ENCODE measurements at places on chromosomes 16 and 17.

GRCh38 chr16:80390871-80391489, 149.8 kb upstream of the DYNLRB2 start:
- no peak for DNase-seq

- no peak for DNase-seq
Observed at GRCh38 chr17:2400474-2400866, 390 bp downstream of the MNT start.

- DNase-seq = no peak
Observed at GRCh38 chr17:50079334-50080095, 15.6 kb upstream of the PDK2 start.

GRCh38 chr17:37056622-37057021, 107.9 kb downstream of the AATF start:
- no peak for DNase-seq

GRCh38 chr17:78573955-78574354, 3.2 kb downstream of the DNAH17 start:
- no peak for DNase-seq

DNA sequence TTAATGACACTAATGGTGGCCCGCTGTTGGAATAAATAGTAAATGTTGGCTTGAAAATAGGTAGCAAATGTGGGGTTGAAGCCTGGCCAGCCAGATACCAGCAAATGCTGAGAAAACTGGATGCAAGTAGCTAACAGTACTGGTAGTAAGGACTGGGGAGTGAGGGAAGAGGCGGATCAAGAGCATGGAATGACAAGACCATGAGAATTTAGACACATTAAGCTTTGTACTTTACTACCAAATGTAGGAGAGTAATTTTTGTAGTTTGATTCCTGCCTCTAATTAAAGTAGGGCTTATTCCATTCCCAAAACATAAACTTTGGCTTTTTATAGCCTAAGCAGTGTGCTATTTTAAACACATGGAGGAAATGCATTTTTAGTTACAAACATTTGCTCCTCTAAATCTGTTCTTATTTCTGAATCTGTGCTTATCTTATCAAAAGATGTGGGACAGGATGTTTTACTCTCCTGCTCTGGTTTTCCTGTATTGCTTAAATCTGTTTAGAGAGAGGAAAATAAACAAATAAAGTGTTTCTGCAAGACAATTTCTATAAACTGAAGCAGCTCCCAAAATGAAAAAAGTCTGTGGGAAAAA, 44.1 kb downstream of the CFDP1 start:
- no peak for DNase-seq

GRCh38 chr17:44782326-44782850, 23.6 kb downstream of the ADAM11 start:
- no peak for DNase-seq

DNA sequence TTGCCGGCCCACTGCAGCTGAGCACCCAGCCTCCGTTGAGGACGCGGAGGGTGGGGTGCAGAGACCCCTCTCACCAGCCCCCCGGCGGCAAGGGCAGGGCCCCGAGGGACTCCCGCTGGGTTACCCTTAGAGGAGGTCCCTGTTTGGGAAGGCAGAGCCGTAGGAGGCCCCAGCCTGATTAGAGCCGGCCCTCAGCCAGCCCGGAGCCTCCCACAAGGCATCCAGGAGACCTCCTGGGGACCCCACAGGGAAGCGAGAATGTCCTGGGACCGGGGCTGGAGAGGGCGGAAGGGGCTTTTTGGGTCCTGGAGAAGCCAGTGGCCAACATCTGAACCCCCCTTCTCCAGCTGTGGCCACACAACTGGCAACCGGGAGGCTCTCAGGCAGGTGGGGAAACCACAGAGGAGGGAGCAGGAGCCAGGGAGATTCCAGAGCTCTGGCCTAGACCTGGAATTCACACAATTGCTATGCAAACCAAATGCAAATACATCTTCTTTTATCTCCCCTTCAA, 21.7 kb upstream of the SP6 start:
- DNase-seq = no peak
